Psoas muscle (tissue), 8 donors: ENCODE measurements at places on chromosomes 7 and 10.

- no peak overlapping the region for H3K27ac ChIP-seq
- DNase-seq = no peak
- H3K4me3 ChIP-seq = no peak overlapping the region
- no peaks in the 10 kb centered on the region for H3K36me3 ChIP-seq
Measured at GRCh38 chr10:76641215-76641614, 996.4 kb downstream of the KCNMA1 start.

- no peak for DNase-seq
- H3K4me3 ChIP-seq = no peak overlapping the region
- no peak overlapping the region for H3K27ac ChIP-seq
Measured at GRCh38 chr7:121334376-121334775, 5.6 kb downstream of the WNT16 start.

- DNase-seq = no peak
- no peaks in the 10 kb centered on the region for H3K36me3 ChIP-seq
- no peaks in the 10 kb centered on the region for H3K27me3 ChIP-seq
- H3K4me1 ChIP-seq = no peaks in the 10 kb centered on the region
Measured at GRCh38 chr10:60203993-60204618, 185.6 kb downstream of the ANK3 start.

DNA sequence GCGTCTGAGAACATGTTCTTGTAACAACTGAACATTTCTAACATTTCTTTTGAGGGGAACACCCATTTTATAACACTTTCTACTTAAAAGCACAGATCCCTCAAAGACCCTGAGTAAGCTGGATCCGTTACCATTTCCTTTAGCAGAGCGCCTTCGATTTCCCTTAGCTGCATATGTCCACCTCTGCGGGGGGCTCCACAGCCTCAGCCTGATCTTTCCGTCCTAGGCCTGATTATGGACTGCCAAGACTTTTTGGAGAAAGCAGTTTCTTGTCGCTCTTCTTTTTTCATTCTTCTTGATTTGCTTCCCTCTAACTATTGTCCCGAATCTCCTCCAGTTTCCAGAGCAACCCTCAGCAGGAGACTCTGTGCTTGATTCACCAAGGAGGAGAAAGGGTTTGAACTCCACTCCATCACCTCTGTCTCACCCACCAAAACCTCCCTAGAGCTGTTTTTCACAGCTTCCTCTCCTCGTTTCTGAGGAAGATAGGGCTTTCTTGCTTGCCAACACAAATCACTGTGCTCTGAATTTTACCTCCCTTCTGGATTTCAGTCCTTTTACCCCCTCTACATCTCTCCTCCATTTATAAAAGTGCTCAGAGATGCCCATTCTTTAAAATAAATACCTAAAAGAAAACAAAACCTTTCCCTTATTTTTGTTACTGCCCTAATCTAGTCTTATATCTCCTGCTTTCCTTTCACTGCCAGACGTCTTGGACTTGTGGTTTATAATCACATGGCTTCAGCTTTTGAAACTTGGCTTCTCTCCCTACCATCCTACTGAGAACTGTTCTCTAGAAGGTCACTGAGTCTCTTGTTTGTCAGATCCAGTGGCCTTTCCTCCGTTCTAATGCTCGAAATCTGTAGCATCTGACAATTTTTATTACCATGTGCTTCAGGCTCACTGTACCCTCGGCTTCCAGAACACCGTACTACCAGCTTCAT lies 30.5 kb upstream of the ZRANB1 start:
- H3K4me3 ChIP-seq = no peak overlapping the region
- no peaks in the 10 kb centered on the region for H3K27me3 ChIP-seq
- peaks cover 37% of the 10 kb centered on the region for H3K4me1 ChIP-seq
- H3K27ac ChIP-seq = peak overlapping the region; percentile 79
- H3K36me3 ChIP-seq = no peaks in the 10 kb centered on the region

- no peaks in the 10 kb centered on the region for H3K36me3 ChIP-seq
- no peak overlapping the region for H3K4me3 ChIP-seq
- no peak for DNase-seq
- H3K4me1 ChIP-seq = no peaks in the 10 kb centered on the region
- no peak overlapping the region for H3K27ac ChIP-seq
Measured at GRCh38 chr7:119959811-119960210, 313.2 kb upstream of the KCND2 start.

GRCh38 chr10:32182476-32182875 lies 126.3 kb upstream of the KIF5B start:
- H3K27me3 ChIP-seq = no peaks in the 10 kb centered on the region
- no peaks in the 10 kb centered on the region for H3K36me3 ChIP-seq
- no peaks in the 10 kb centered on the region for H3K4me1 ChIP-seq
- no peak for DNase-seq
- H3K27ac ChIP-seq = no peak overlapping the region
- H3K4me3 ChIP-seq = no peak overlapping the region

DNA sequence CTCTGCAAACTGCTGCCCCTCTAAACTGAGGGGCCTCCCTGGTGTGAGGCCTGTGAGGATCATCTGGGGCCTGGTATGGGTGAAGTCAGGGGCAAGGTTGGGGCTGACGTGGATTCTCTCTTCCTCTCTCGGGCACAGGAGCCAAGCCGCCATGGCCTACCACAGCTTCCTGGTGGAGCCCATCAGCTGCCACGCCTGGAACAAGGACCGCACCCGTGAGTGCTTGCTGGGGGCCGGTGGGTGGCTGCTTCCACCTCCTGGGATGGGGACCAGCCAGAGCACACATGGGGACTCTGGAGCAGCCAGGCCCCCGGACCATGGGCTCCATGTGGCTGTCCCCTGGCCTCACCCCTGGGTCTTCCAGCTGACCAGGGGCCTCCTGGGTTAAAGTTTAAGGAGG lies 11.0 kb downstream of the ARPC1B start:
- no peak overlapping the region for H3K4me3 ChIP-seq
- H3K27ac ChIP-seq = no peak overlapping the region
- no peaks in the 10 kb centered on the region for H3K27me3 ChIP-seq
- no peak for DNase-seq

- DNase-seq = no peak
- no peak overlapping the region for H3K27ac ChIP-seq
- no peaks in the 10 kb centered on the region for H3K4me1 ChIP-seq
- no peaks in the 10 kb centered on the region for H3K27me3 ChIP-seq
Measured at GRCh38 chr10:45353186-45353585, 20.8 kb upstream of the ALOX5 start.

DNA sequence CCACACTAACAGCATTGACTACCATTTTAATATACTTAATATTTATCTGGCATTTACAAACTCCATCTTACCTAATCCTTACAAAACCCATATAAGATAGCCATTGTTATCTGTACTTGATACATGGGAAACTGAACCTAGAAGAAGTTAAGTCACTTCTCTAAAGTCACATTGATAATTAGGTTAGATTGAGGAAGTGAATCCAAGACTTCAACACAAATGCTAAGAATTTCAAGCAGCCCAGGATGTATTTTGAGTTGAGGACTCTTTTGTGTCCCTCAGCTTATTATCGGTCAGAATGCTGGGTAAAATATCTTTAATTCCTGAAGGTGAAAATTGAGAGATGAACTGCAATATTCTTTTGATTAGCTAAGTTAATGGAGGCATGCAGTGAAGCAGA lies 465.5 kb downstream of the PHTF2 start:
- no peaks in the 10 kb centered on the region for H3K36me3 ChIP-seq
- no peaks in the 10 kb centered on the region for H3K4me1 ChIP-seq
- DNase-seq = no peak
- H3K27ac ChIP-seq = no peak overlapping the region
- H3K4me3 ChIP-seq = no peak overlapping the region
